ENCODE measurements at places on chromosomes 5 and 9.

DNA sequence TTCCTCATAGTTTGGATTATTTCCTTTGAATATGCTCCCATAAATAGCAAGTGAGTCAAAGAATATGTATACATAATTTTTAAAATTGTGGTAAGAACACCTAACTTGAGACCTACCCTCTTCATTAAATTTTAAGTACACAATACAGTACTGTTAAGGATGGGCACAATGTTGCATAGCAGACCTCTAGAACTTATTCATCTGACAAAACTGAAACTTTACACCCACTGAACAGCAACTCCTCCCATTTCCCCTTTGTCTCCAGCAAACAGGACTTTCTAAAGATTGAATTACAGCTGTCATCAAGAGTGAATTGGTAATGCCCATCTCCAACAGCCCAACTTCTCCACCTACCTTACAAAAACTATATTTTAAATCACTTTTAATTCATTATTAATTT, 388.9 kb downstream of the HTR1A start:
- DNase-seq: no peak

GRCh38 chr5:142869886-142870285, 99.7 kb downstream of the ARHGAP26 start:
- DNase-seq: no peak

GRCh38 chr5:119105971-119106370, 35.1 kb downstream of the DMXL1 start:
- no peak for DNase-seq

DNA sequence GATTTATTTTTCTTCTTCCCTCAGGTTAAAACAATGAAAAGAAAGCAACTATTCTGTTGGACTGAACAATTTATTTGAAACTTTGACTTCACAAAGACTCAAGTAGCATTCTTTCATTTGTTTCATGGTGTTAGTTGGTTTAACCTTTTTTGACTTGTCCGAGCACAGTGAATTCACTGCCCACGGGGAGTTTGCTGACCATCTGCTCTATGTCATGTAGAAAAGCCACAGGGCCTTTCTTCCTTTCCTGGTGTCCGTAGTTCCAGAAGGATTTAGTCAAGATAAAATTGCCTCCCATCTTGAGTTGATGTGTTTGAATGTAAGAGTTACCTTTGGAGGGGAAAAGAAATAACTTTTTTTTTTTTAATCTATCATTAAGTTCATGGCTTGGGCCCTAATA, 55.1 kb upstream of the ZNF608 start:
- no peak for DNase-seq

DNA sequence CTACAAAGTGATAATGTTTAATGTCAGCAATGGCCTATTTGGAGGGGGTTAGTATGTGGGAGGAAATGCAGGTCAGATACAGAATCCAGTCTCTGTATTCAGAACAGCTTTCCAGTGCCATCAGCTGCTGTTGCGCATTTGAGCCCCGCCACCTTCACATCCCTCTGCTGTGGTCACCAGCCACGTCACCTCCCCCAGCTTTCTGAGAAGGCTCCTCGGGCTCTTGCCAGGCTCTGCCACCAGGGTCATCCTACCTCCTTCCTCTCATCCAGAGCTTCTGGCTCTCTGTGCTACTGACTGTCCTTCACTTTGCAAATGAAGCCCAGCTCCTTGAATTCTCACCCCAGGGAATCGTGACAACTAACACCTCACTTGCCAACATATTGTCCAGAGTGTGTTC, 138.8 kb downstream of the PIK3R1 start:
- no peak for DNase-seq
